ENCODE measurements at places on chromosomes 4 and X. TPM values are rescaled to one million over a fixed set of nuclear protein-coding genes. Genes with fewer than 3 reads are reported as not detected.

- peaks cover 5% of the 10 kb centered on the region for H3K4me1 ChIP-seq
- H3K36me3 ChIP-seq: peaks cover 44% of the 10 kb centered on the region
- no peak overlapping the region for H3K27ac ChIP-seq
- no peak for DNase-seq
- no peak overlapping the region for H3K4me3 ChIP-seq
Observed at GRCh38 chr4:150722908-150723362, 141.0 kb downstream of the MAB21L2 start.

DNA sequence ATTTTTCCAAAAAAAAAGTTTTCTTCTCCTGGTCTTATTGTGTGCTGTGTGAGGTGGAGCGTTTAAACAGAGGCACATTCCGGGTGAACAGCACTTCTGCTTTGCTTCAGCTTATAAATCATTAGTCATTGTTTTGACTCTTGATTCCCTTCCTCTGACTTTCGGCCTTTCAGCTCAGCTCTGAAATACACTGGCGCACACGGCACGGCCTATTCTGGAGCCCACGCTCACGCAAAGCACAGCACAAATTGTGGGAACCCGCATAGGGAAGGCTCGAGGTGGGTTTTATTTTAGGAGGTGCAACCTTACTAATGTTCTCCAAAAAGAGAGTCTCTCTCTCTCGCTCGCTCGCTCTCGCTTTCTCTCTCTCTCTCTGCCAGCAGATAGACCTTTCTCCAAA lies 4.0 kb downstream of the POU3F4 start:
- no peak overlapping the region for H3K4me3 ChIP-seq
- DNase-seq: no peak
- H3K27me3 ChIP-seq: peaks cover 36% of the 10 kb centered on the region
- no peak overlapping the region for H3K27ac ChIP-seq

FAM47A gene
- not detected for total RNA-seq

DNA sequence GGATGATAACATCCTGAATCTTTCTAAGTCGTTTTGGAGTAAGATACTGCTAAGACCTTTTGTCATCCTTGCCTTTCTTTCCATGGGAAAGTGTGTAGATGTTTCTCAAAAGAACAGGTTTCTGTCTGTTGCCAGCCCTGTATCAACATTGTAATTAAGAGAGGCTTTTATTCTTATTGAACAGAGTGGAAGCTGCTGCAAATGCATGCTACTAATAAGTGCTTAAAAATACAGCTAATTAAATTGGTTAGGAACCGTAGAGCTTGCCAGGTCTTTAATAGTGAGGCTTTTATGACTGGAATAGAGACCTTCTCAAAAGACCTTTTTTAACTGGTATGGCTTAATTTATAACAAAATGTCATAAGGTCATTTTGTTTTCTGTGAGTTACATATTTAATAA lies 34.4 kb downstream of the INTU start:
- DNase-seq: no peak
- no peaks in the 10 kb centered on the region for H3K36me3 ChIP-seq
- no peaks in the 10 kb centered on the region for H3K4me1 ChIP-seq
- H3K27me3 ChIP-seq: no peaks in the 10 kb centered on the region
- no peak overlapping the region for H3K4me3 ChIP-seq
- H3K27ac ChIP-seq: no peak overlapping the region

FHIP1A gene
- total RNA-seq: 0.86 TPM

DNA sequence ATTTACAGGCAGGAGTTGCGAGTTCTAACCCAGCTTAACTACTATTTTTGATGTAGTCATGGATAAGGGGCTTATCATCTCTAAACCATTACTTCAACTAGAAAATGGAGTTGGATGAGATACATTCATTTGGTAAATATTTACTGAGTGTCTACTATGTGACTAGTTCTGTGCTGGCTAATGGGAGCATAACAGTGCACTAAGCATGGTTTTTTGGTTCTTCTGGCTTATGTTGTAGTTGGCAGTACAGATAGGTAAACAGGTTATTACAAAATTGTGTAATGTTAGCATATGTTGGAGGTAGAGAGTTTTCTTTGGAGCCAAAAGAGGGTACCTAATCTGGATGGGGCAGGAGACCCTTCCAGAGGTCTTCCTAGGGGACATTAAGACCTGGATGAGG lies 25.8 kb upstream of the PI4K2B start:
- no peak for DNase-seq
- H3K27ac ChIP-seq: no peak overlapping the region

- DNase-seq: no peak
- no peak overlapping the region for H3K4me3 ChIP-seq
- no peaks in the 10 kb centered on the region for H3K27me3 ChIP-seq
- no peaks in the 10 kb centered on the region for H3K36me3 ChIP-seq
Observed at GRCh38 chrX:71256856-71257255, 2.9 kb upstream of the ZMYM3 start.

- no peak overlapping the region for H3K4me3 ChIP-seq
- H3K36me3 ChIP-seq: peaks cover 6% of the 10 kb centered on the region
- H3K4me1 ChIP-seq: no peaks in the 10 kb centered on the region
- DNase-seq: peak; percentile 16
- H3K27ac ChIP-seq: no peak overlapping the region
Observed at GRCh38 chrX:102835504-102836146, 101.4 kb upstream of the RAB40AL start.

GRCh38 chrX:40040686-40041461 lies 56.9 kb downstream of the BCOR start:
- no peaks in the 10 kb centered on the region for H3K36me3 ChIP-seq
- H3K27me3 ChIP-seq: no peaks in the 10 kb centered on the region
- H3K27ac ChIP-seq: no peak overlapping the region
- DNase-seq: peak; percentile 15
- no peak overlapping the region for H3K4me3 ChIP-seq
- peaks cover 19% of the 10 kb centered on the region for H3K4me1 ChIP-seq

All from activated CD8-positive, alpha-beta T cell treated with anti-CD3 and anti-CD28 coated beads for 36 hours (primary cell).